Left ventricle myocardium inferior (tissue), 1 donor: ENCODE measurements at places on chromosomes 2 and 18.

- DNase-seq = no peak
These were observed 5.3 kb upstream of the CNNM3 start for GRCh38 chr2:96810783-96811192.

- no peak for DNase-seq
These were observed 19.6 kb downstream of the CAPN14 start for GRCh38 chr2:31197669-31198068.

- DNase-seq = no peak
These were observed 6.6 kb downstream of the ARHGAP25 start for GRCh38 chr2:68741238-68741637.

- no peak for DNase-seq
These were observed 101.7 kb downstream of the ZFP36L2 start for GRCh38 chr2:43124687-43125057.

DNA sequence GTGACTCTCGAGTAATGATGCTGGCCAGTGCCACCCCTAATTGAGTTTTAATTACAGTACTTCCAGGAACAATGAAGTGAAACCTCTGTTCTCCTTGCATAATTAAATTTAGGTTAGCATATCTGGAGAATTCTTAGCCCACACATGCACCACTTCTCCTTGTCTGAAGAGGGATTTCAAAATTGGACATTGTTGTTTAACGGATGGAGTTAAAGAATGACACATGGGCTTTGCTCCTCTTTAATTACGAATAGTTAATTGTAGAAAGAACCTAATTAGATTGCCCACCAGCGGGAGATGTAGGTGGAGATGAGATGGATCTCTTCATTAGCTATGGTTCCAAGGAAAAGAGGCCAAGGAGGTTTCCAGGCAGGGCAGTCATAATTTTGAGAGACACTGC, 33.1 kb upstream of the EN1 start:
- DNase-seq = no peak

GRCh38 chr18:65769652-65770051, 18.8 kb downstream of the CDH7 start:
- no peak for DNase-seq

DNA sequence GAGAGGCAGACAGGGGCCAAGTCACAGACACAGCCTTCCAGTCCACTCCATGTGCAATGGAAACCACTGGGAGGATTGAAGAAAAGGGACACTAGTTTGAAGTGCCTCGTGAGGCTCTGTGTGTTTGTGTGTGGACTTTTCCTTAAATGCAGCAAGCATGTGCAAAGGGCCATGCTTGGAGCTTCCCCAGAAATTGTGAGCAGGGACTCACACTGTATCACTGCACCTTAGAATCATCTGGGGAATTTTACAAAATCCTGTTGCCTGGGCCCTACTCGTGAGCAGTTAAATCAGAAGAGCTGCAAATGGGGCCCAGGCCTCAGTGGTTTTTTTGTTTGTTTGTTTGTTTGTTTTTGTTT, 137.8 kb downstream of the TRIM43 start:
- no peak for DNase-seq

DNA sequence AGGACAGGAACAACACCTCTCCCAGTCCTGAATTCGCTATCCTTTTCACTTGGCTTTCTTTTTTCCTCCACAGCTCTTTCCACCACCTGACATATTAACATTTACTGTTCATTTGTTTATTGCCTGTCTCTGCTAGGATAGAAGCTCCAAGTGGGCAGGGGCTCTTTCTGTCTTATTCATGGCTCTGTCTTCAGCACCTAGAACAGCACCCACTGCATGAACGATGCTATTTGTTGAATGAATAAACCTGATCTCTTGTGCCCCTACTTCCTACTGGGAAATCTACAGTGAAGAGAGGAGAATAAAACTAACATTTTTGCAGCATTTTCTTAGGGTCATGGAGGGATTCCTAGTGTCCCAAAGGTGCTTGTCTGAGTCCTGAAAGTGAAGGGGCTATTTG, 24.4 kb upstream of the GAREM2 start:
- no peak for DNase-seq

- no peak for DNase-seq
These were observed 549.0 kb upstream of the VRK2 start for GRCh38 chr2:57497489-57498096.

- DNase-seq = no peak
These were observed 14.1 kb downstream of the EMX1 start for GRCh38 chr2:72931280-72931910.

DNA sequence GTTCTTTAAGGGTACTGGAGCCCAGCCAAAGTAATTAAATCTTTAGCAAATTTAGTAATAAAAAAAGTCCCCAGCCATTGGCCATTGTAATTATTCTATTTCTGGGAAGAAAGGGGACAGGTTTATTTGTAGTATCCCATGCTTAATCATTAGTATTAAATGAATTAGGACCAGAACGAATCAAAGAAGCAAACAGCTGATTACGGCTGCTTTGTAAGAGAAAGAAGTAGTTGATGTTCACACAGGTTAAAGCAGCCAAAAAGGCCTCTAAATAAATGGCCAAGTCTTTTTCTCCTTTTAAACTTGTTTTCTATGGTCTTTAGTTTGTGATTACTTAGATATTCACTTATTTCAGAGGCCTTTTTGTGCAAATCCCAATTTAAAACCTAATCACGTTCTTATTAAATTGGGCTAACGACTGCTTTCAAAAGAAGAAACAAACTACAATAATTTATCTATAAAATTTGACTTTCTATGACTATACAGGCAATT, 48.6 kb upstream of the DNAH7 start:
- no peak for DNase-seq

- no peak for DNase-seq
These were observed 842.1 kb upstream of the FANCL start for GRCh38 chr2:59083075-59083828.

DNA sequence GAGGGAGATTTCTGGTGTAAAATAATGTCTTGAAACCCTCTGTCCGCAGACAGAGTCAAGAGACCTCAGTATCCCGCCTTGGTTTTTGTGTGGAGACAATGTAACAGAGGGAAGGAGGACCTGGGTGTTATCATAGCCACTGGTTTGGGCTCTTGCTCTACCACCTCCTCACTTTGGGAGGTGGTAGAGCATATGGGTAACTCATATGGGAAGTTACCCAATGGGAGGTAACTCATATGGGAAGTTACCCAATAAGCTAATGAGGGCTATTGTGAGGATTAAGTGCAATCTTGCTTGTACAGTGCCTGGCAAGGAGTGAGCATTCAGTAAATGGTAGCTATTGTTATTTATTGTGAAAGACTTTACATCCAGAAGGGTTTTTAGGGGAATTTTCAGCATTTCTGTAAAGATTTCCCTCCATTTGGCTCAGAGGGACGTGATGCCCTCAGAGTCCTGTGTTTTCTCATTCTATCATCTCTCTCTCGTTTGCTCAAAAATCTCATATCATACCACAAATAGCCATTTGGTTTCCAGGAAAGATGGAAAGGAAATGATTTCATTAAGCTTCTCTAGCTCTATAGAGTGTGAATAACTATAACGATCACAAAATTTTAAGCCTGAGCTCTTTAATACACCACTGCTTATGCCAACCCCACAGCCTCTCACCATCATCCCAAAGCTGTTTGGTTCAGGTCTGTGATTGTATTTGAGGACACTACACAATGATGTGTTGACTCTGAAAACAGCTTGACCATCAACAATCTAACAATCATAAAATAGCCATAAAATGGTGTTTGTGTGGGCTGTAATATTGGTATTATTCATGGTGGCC, 307.7 kb downstream of the STK39 start:
- no peak for DNase-seq

DNA sequence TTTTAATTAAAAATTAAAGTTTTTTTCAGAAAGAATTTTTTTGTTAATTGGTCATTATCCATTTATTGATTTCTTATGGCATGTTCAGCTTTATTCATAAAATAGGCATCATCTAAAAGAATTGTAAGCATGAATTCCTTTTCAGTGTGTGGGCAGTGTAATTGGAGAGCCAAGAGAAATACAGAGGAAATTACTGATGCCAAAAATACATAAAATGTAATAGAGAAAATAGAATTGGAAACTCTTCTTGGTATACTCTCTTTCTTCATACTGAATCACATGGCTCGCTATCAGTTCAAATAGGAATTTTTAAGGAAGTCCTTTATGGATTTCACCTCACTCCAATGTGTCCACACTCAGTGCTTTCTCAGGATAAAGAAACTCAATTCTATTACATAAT, 663.6 kb upstream of the NRXN1 start:
- DNase-seq = no peak

GRCh38 chr18:22469926-22470247, 52.2 kb upstream of the CTAGE1 start:
- no peak for DNase-seq

DNA sequence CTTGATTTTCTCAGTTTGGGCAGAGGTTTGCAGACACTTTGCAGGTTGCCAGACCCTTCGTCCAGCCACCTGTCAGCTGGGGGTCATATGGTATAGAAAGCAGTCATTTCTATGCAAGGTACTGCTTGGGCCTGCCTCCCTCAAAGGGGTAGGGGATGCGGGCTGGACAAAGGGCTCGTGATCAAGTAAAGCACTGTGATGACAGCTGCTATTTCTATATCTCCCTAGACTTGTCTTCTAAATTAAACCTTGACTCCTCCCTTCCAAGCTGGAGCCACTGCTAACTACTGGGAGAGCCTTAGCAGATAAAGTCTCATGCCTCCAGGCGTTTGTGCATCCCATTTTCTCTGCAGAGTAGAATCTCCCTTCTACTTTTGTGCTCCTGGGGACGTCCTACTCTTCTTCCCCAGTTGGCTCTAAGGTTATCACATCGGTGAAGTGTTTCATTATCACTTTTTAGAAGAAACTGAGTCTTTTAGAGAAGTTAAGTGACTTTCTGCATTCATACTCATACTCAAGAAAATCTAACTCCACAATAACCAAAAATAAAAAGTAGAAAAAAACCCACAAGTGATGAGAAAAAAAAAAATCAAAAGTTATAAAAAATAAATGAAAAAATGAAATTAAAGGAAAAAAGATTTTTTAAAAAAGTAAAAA, 710 bp upstream of the XRCC5 start:
- DNase-seq = no peak

DNA sequence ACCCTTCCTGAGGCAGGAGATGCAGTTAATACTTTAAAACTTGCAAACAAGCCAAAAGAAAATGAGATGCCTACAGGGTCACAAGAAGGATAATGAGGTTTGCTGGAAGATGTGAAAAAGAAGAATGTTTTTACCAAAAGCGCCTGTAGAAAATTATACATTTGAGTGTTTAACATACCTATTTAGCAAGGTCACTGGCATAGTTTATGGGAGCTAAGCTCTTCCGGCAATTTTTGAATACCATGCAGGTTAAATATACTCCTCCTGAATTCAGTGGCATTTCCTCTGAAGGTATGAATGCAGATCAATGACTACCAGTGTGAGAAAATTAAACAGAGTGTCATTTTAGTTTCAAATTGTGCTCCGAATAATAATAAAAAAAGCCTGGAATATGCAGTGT, 21.2 kb upstream of the MAP3K20 start:
- no peak for DNase-seq

GRCh38 chr2:181774685-181775084, 94.4 kb upstream of the NEUROD1 start:
- no peak for DNase-seq

DNA sequence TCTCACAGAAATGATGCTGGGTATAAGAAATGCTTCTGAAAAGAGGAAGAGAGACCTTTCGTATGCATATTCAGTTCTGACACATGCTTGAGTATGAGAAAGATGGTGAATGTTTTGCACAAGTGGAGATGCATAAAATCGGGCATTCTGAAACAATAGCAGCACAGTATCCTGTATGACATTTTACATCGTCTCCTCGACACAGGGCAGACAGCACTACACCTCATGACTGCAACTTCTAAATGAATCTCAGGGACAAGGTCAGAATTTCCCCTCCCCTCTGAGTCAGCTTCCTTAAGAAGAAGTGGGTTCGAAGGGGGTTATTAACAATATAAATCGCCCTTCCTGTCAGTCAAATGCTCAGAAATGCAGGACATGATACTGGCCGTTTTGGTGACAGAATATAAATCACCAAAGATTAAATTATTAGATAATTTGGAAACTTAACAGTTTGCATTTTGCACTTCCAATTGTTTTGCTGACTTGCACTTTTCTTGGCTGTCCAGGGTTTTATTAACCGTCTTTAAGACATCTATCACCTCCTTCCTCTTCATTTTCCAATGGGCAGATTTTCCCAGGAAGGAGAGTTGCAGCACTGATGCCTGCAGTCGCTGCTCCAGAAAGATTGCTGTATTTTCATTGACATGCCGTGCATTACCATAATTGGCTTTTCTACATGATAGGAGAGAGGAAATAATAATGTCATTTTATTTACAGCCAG, 57.2 kb downstream of the TSHZ1 start:
- no peak for DNase-seq

- DNase-seq = no peak
These were observed 905.3 kb upstream of the VRK2 start for GRCh38 chr2:57141269-57141668.

DNA sequence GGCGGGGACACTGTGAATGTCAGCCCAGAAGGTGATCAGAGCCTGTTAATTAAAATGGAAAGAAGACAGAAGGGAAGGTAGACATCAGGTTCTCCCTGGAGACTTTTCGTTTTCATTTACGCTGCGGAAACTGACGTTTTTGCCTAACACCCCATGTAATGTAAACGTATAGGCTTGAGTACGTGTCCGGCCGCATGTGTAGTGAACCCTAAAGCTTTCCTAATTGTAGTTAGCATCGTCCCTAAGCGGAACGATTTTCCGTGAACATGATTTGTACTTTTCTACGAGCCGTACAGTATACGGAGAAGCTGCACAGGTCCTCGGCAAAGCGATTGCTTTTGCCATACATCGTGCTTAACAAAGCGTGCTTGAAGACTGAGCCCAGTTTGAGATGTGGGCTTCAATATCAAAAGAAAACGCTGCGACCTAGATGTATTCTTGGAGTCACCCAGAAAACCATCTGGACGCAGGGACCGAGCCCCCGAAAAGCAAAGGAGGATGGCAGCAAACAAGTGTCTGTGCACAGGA, 284 bp downstream of the TIMM21 start:
- no peak for DNase-seq

DNA sequence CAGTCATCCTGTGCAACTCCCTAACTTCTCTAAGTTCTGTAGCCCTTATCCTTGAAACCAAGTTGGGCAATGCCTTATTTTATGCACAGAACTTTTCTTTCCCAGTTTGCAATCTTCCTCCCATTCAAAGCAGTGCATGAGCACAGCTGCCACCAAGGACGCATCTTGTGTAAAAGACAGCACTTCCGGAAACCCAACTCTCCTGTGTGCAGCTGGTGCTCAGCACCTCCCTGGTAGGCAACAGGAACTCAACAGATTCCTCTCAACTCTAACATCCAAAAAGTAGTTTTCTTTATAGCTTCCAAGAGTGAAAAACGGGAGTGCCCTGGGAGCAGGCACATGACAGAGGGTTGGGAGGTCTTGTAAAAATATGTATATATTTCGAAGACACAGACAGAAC, 2.2 kb downstream of the TMEM18 start:
- no peak for DNase-seq

DNA sequence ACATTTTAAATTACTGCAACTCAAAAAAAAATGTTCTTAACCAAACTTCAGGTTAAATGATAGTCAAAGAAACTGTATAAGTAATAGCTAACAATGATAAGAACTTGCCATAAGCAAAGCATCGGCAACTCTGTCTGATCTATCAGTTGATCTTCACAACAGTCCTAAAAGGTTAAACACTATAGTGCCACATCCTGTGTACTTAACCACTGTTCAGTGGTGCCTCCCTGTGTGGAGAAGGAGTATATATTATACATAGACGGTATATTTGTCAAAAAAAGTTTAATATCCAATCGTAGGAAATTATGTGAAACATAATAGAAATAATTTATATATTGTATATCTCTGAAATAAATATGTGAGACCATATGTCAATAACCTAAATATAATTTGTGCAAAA, 13.0 kb downstream of the DTNA start:
- no peak for DNase-seq
